Stimulated activated CD4-positive, alpha-beta T cell treated with anti-CD3 and anti-CD28 coated beads, Interleukin-1b, Interleukin-23, amount 100 ng/mL, for 4 hours (primary cell): ENCODE measurements at places on chromosomes 4 and X.

DNA sequence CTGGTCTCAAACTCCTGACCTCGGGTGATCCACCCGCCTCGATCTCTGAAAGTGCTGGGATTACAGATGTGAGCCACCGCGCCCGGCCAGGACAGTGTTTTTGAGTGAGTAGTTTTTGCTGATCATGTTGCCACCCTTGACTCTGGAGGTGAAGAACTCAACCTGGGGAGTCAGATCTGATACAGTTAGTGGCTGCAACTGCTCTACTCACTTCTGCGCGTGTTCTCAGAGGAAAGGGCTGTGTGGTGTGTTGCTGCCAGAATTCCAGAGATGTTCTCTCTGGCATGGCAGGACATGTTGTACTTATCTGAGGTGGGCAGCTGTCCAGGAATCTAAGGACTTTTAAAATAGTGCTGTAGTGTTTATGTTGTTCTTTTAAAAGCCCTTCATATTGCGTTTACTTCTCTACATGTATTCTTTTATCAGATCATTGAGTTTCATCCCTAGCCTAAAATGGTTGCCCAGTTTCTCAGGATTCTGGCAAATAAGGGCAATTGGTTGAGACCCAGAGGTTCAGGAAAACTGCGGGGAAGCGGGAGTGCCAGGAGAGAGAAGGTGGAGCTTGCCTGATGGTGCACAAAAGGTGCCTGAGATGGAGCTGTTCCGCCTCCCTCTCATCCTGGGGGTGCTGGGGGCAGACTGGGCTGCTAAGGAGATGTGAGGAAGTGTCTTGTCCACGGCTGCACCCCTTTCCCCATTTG is 97.7 kb downstream of the ARHGAP10 start:
- no peak for DNase-seq

GRCh38 chr4:158682066-158682465 is 10.0 kb downstream of the ETFDH start:
- DNase-seq = no peak

DNA sequence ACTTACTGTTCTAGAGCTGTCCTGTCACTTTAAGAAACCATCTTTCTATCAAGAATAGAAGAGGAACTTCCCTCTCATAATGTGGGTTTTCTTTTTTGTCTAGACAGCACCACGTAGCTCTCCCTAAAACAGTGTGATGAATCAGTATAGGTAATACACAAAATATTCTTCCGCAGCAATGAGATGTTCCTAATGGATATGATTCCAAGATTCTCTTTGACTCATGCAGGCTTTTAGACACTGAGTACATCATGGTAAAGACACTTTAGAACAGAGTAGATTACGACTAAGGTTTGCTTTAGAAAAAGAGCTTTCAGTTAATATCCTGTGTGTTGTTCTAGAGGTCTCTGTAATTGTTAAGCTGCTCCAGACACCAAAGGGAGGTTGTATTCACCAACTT is 69.8 kb downstream of the PTTG2 start:
- no peak for DNase-seq

GRCh38 chrX:96837808-96838207 is 45.9 kb upstream of the RPA4 start:
- DNase-seq = no peak

- no peak for DNase-seq
Measured at GRCh38 chr4:44661940-44662622, 10.7 kb upstream of the YIPF7 start.

DNA sequence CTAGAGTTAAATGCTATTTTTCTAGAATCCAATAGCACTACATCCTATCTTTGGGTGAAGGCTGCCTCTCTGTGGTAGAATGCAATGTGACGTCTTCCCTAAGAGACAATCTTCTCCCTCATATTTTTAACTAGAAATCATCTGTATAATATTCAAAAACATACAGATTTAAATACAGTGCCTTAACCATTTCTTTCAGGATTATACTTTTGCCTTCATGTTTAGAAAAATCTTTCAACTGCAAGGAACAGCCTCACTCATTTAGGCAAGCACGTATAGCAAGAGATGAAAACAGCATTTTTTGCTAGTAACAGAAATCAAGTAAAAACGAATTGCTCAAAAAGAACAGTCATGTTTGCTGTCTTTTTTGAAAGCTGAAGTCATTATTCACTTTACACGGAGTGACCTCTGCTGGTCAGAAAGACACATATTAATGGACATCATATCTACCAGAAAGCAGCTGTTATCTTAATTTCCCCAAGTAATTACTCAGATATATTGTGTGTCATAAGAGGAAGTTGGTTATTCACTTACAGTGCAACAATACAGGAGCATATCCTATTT is 422.3 kb downstream of the STPG2 start:
- DNase-seq = no peak

GRCh38 chr4:16694173-16694883 is 204.1 kb downstream of the LDB2 start:
- no peak for DNase-seq

DNA sequence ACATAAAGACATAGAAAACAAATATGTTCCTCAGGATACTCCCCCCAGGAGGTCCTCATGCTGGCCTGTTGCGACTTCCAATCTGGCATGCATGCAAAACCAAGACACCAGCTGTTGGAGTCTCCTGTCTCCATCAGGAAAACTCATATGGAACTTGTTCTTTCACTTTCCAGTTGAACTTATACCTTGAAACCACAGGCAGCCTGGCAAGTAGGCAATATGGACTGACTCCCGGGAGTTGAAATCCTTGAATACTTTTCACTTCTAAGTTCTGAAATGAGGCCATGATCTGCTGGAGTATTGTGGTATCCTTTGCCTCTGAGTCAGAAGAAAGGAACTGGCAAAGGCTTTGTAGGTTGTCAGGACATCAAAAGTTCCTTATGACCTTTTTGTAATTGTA is 444.2 kb downstream of the IDS start:
- no peak for DNase-seq

DNA sequence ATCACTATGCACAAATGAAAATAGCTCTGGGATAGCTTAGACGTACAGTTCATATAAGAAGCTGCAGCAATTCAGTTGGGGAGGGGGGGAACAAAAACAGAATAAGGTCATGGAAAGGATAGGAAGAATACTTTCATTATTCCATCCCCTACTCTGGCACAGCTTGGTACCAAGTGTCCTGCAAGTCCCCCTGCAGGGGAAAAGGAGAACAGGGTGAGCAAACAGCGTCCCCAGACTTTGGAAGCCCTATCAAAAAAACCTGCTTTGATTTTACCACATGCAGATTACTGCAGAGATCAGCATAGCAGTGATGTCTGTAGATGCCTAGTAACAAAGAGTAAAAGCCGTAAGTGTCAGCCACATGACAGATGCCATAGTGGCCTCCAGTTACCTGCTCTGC is 209.4 kb upstream of the NEIL3 start:
- no peak for DNase-seq

DNA sequence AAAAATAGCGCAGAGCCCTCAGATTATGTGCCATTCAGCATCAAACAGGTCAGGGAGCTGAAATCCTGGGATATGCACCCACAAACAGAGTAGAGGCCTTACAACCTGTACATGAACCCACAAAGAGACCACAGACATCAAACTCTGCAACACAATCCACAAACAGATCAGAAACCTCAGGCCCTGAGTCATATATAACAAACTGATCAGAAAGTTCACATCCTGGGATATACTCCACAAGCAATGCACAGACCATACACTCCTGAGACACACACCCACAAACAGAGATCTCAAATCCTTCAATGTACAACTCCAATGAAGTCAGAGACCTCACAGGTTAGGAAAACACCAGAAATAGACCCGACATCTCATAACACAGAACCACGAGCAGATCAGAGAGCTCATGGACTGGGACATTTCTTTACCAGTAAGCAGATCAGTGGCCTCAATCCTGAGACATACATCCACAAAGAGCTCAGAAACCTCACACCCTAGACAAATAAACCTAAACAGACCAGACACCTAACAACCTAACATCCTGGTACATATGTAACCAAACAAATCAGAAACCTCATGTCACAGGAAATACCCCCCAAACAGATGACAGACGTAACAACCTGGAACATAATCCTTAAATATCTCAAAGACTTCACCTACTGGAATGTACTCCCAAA is 24.2 kb downstream of the SUV39H1 start:
- DNase-seq = no peak

DNA sequence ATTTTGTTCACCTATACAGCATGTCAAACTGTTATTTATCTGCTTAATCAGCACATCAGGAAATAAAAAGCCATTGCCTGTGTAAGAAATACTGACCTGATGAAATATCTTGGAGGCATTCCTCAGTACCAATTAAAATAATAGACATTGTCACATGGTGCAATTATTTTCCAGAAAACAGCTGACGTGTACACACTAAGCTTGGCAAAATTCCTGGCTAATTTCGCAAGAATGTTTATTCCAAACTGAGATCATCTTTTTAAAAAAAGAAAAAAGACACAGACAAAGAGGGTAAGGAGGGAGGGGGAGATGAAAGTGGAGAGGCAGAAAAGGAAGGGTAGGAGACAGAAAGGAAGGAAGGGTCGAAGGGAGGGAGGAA is 61.9 kb upstream of the NFKB1 start:
- no peak for DNase-seq

- no peak for DNase-seq
Measured at GRCh38 chr4:169234137-169234855, 36.5 kb downstream of the SH3RF1 start.

- DNase-seq = no peak
Measured at GRCh38 chrX:25156323-25156722, 140.6 kb upstream of the ARX start.

- DNase-seq = no peak
Measured at GRCh38 chrX:10254739-10255138, 98.0 kb downstream of the CLCN4 start.

DNA sequence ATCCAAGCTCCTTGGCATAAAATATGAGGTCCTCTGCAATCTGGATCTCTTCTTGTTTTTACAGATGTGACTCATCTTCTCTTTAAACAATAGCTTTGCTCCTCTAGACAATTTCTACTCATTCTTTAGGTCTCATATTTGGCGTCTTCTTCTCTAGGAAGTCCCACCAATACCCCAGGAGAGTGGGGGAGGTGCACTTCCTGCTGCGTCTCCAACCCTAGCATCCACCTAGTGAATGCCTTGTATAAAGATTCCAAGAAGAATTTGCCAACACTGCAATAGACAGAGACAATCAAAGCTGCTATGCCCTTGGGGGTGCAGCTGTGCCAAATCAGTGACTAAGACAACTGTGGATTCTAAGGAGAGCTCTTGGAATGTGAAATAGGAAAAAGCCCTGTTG is 45.7 kb upstream of the SLC10A7 start:
- DNase-seq = no peak

GRCh38 chrX:37077646-37078433 is 69.7 kb downstream of the FAM47C start:
- no peak for DNase-seq

DNA sequence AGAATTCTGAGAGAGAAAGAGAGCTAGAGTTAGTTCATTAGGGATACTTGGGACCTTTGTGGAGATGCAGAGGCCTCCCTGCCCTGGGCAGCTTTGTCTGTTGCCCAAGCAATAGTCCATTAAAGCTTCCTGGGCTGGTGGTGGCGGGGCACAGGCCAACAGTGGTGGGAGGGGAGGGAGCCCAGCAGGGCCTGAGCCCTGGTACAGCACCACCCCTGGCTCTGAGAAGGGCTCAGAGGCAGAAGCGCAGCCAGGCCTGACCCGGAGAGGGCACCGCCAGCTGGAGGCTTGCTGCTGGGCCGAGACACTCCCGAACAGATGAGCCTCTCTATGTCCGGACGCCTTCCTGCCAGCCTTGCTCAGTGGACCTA is 65.3 kb downstream of the EFNB1 start:
- DNase-seq = no peak

- DNase-seq = no peak
Measured at GRCh38 chrX:150164971-150165600, 198.0 kb upstream of the MAMLD1 start.

DNA sequence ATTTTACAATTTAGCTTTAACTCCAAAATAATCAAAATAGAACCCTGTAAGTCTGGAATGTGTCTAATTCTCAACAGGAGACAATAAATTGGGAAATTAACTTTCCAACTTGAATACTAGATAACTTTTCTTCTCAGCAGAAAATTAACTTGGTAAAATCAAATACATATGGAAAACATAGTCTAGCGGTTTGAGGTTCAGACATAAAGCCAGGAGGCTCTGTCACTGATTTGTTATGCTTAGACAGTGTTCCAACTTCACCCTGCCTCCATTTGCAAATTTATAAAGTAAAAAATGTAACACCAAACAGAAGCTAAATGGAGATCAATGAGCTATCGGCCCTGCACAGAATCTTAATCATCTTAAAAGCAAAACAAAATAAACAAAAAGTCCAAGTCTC is 46.3 kb downstream of the TBCK start:
- DNase-seq = no peak

DNA sequence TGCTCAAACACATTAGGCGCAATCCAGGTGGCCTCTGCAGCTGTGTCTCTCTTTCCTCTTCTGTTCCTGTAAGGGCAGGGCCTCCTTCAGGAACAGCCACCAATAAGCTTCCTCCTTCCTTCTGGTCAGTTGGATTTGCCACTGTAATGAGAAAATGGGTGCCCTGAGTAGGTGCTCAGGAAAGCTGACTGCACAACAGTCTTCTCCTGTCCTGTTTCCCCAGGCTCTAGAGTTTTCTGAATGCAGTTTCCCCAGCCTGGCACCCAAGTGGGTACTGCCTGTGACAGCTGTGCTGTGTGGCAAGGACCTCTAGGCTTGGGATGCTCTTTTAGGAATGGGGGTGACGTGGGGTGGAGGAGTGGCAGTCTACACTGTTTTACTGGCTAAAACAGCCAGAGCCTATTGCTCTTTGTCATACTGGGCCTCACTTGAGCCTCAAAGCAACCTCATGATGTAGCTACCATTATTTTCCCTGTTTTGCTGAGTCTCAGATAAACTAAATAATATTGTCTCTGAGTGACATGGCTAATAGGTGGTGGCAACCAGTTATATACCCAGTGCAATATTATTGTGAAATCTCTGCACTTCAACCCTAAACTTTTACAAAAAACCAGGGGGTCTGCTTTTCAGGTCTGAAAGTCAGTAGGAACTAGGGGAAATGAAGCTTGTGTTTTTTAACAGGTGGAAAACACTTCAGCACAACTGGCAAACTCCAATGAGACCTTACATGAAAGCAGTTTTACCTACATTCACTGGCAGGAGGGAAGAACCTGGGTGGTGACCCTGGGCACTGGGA is 1.2 kb downstream of the CXCL2 start:
- DNase-seq = no peak

DNA sequence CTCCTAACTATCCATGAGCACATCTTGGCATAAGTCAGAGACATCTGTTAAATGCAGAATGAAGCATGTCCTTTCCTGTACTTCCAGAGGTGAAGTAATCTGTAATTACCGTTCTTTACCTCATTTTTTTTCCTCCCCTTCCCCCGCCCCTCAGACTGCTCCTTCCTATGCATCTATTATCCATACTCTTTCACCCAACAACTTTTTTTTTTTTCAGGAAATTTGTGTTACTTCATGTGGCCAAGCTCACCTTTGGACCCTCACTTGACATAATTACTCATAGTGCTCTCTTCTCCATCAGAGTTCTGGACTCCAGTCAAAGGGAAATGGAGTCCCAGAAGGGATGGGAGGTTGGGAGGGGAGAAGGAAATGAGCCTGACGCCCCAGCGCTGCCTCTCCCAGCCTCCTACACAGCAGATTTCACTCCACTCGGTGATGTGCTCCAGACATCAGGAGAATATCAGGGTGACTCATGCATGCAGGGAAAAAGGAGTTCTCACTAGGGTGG is 568.8 kb downstream of the STIM2 start:
- no peak for DNase-seq
